ENCODE measurements at places on chromosomes 2 and 18.

GRCh38 chr2:33836628-33837027, 237.5 kb upstream of the FAM98A start:
- DNase-seq: no peak

DNA sequence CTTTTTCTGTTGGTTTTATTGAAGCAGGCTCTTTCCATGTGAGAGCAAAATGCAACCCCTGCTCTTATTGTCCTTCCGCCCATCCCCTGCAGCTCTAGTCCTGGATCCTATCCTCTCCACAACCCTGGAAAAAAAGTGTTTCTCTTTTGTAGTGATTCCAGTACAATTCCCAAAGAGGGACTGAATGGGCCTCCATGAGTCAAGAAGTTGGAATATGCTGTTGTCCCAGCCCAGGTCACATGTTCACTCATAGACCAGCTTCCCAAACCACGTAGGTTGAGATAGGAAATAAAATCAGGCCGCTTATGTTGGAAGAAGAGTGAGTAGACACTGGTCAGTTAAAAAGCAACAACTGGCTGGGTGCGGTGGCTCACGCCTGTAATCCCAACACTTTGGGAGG, 39.4 kb downstream of the CPO start:
- no peak for DNase-seq

GRCh38 chr18:66749481-66750035, 145.7 kb upstream of the CDH19 start:
- DNase-seq: no peak

GRCh38 chr2:48045613-48046012, 139.3 kb upstream of the FBXO11 start:
- DNase-seq: no peak

GRCh38 chr18:69734536-69734935, 213.1 kb downstream of the CD226 start:
- no peak for DNase-seq
